Activated CD8-positive, alpha-beta memory T cell treated with anti-CD3 and anti-CD28 coated beads for 1 hour (primary cell): ENCODE measurements at places on chromosomes 3 and 15.
A peak's percentile ranks its signal among the peaks of the same experiment; 100 is the strongest.

GRCh38 chr3:126274735-126275619, 82.2 kb downstream of the KLF15 start:
- no peak for DNase-seq

- no peak for DNase-seq
Observed at GRCh38 chr3:104245261-104245660, 1121.4 kb upstream of the ALCAM start.

GRCh38 chr3:177602601-177603147, 405.4 kb upstream of the TBL1XR1 start:
- DNase-seq, result no peak

DNA sequence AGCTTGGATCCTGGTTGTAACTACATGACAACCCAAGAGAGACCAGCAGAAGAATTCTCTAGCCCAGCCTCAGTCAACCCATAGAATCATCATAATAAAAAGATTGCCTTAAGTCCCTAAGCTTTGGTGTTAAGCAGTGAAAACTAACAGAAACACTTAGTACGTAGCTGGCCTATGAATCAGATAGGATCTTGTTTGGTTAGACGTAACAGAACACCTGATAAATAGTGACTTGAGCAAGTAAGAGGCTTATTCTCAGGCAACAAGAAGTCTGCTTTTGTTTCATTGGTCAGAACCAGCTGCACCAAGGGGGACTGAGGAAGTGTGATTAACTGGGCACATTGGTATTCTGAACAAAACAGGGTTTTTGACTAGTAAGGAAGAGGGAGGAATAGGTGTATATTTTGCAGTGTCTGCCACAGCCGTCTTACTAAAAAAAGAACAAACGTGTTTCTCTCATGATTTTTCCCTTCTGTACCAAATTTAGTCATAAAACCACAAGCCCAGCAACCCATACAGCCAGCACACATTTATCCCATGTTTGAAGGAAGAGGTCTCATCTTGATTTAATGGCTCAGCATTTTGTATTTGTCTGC, 53.3 kb upstream of the GLCE start:
- DNase-seq, result no peak

DNA sequence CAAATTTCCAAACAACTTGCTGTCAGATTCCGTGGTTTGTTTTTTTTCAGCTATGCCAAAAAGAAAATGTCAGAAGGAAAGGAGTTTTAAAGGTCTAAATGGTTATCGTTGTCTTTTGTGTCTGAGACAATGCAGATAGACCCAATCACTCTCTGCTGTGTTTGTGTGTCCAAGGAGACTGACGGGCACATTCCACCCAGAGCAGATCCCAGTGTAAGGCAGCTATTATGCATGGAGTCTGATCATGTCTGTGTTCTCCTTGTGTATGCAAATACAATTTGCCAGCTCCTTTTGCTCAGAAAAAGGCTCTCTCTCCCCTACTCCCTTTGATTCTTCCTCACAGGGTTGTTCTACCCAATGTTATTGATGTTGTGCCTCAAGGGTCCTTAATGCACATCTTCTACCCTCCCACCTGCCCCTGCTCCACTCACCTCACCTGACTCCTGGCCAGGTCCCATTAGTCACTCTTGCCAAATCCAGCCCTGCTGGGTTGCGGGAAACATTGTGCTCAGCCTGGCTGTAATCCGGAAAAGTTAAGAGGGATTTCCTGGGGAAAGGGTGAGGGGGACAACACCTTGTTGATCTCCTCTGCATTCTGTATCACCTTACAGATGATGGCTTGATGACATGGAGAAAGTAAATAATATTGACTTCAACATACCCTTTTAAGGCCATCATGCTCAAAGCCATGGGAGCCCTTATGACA, 61.0 kb downstream of the OTOL1 start:
- no peak for DNase-seq

- DNase-seq, result no peak
Observed at GRCh38 chr3:139473155-139473771, 3.1 kb downstream of the RBP2 start.

DNA sequence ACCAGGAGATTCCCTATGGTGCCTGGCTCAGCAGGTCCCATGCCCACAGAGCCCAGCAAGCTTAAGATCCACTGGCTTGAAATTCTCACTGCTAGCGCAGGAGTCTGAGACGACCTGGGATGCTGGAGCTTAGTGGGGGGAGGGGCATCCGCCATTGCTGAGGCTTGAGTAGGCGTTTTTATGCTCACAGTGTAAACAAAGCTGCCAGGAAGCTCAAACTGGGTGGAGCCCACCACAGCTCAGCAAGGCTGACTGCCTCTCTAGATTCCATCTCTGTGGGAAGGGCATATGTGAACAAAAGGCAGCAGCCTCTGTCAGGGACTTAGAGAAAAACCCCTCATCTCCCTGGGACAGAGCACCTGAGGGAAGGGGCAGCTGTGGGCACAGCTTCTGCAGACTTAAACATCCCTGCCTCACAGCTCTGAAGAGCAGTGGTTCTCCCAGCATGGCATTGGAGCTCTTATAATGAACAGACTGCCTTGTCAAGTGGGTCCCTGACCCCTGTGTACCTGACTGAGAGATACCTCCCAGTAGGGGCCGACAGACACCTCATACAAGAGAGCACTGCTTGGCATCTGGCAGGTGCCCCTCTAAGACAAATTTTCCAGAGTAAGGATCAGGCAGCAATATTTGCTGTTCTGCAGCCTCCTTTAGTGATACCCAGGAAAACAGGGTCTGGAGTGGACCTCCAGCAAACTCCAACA, 231.5 kb upstream of the SETMAR start:
- DNase-seq, result no peak

- DNase-seq, result no peak
Observed at GRCh38 chr3:177816667-177817208, 619.5 kb upstream of the TBL1XR1 start.

GRCh38 chr3:124846189-124846588, 41.0 kb downstream of the ITGB5 start:
- no peak for DNase-seq

DNA sequence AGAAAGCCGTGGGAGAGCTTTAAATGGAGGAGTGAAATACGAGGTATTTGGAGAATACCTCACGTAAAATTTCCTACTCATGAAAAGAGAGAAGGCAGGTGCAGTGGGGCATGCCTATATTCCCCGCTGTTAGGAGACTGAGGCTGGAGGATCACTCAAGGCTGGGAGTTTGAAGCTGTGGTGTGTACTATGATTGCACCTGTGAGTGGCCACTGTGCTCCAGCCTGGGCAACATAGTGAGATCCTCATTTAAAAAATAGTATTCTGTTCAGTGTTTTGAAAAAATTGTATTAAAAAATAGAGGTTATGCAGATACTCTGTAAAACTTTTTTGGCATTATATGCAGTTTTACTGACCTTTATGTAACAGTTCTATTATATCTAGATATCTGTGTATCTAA, 20.0 kb downstream of the UBE2E1 start:
- no peak for DNase-seq

GRCh38 chr3:65873028-65873427, 165.7 kb downstream of the MAGI1 start:
- no peak for DNase-seq

GRCh38 chr3:72259755-72260587, 475.0 kb upstream of the PROK2 start:
- DNase-seq, result no peak

DNA sequence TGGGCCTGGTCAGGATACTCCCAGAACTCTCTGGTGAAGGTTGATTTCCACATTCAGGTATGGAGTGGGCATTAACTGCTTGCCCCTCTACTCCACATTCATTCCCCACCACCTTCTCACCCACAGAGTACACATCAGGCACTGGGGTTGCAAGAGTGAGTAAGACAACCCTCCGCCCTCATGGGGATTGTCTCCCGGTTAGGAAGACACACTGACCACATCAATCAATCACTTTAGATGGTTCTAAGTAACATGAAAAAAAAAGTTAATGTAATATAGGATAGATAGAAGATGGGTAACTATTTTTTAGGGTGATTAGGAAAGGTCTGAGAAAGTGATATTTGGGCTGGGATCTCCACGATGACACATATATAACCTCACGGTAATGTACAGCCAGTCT, 116.0 kb upstream of the NEO1 start:
- no peak for DNase-seq

DNA sequence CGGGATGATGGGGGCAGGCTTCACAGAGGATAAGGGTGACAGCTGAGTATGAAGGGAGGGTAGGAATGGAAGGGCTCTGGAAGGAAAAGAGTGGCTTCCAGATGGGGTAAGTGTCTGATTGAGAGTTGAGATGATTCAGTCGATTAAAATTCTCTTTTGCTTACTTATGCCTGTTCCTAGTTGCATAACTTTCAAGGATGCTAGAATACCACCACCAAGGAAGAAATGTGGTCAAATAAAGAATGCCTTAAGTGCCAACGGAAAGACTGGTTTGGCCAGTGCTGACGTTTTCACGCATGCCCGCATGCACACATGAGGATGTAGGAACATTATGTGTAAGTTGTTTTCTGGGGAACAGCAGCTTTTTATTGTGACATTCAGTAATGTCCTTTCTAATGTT, 263.4 kb upstream of the WNT5A start:
- DNase-seq, result no peak

GRCh38 chr15:94348084-94348483, 116.7 kb downstream of the MCTP2 start:
- no peak for DNase-seq

GRCh38 chr3:35383719-35384555, 255.4 kb upstream of the ARPP21 start:
- no peak for DNase-seq

DNA sequence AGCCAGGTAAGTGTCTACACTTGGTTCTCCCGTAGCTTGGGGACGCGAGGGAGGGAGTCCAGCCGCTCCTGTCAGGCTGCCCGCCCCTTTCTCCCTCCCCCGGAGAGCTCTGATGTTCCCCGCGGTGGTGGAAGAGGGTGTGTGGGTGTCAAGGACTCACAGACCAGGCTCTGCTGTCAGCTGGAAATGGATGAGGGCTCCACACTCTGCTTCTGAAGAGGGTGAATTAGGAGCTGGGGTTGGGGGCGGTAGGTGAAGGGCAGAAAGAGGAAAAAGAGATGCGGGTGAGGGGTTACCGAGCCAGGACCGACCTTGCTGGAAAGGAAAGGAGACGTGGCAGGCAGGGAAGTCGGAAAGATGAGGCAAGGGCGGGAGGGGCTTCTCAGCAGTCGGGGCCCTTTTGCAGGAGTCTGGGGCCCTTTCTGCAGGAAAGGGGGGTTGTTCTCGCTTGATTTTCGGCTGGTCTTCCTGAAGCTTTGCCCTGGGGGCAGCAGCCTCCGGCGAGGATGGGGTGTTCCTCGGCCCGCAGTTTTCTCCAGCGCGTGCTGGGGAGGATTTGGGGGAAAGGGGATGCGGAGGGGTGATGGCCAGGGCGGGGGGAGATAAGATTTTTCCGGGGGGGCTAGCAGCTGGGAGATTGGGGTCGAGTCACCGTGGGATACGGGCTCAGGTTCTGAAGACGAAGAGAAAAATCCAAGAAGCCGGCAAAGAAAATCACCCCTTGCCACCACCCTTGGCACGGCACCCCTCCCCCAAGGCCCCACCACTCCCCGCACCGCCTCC, 602 bp upstream of the BAHD1 start:
- no peak for DNase-seq

DNA sequence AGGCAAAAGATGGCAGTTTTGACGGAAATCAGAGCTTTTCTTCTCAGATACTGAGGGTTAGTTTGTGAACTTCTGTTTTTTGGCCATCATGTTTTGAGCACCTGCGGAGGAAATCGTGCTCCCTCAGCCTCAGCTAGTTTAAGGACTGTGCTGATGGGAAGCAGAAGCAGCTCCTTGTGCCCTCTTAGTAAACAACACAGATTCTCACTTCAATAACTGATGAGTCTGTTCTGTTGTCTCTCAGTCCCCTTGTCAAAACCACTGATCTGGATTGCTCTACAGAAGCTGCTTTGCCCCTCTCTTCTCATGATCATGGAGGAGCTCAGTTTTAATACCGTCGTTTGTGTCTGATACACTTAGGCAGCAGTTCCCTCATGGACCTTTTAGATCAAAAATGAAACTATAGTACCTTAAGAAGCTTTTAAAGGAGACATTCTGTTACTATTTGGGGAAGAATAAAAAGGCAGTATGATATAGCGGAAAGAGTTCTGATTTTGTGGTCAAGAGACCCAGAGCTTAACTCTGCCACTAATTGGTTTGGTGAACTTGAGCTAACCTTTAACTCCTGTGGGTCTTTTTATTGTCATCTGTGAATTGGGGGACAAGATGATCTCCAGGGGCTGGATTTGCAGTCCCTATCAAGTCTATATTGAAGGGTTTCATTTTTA, 152.6 kb downstream of the BBX start:
- no peak for DNase-seq

- peak; percentile 12 for DNase-seq
Observed at GRCh38 chr3:194487289-194488054, 670 bp upstream of the ATP13A3 start.

DNA sequence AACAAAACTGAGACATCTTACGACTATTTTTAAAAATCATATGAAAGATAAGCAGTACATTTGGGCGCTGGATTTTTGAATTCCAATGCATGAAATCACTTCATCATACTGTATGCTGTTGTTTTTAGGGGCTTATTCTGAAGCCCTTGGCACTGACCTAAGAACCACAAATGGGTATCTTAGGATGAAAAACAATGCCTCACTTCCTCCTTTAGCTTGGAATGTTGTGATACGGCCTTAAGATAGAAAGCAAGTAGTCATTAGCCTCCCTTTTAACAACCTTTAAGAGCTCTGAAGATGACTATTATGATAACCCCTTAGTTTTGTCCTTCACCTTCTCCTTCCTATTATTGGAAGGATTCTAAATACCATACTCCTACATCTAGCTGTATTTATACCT, 289.8 kb downstream of the ARPP21 start:
- no peak for DNase-seq

GRCh38 chr3:131540143-131540542, 37.4 kb upstream of the MRPL3 start:
- DNase-seq, result no peak

DNA sequence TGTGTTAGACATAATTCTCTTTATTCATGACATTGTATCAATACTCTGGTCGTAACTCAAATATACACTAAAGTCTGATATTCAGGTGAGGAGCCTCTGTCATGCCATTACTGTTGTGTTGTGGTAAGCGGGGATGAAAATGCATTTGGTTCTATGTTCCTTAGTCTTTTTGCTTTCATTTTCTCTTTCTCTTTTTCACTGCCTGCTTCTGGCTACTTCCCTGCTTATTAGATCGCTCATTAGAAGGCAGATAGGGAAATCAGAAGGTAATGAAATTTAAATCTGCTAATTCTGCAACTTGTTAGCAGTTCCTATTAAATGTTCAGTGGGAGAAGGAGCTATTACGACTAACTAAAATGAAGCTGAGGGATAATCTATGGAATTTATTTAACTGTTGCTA, 345.0 kb downstream of the GRM7 start:
- no peak for DNase-seq

- no peak for DNase-seq
Observed at GRCh38 chr3:167938516-167938915, 157.2 kb downstream of the GOLIM4 start.

GRCh38 chr3:132556508-132557159, 40.4 kb upstream of the ACKR4 start:
- no peak for DNase-seq
